ENCODE measurements at places on chromosomes 11 and 22.

GRCh38 chr22:43239956-43240355 lies 53.0 kb upstream of the TTLL12 start:
- no peak for DNase-seq

- no peak for DNase-seq
Measured at GRCh38 chr11:125448136-125448535, 47.9 kb downstream of the FEZ1 start.

DNA sequence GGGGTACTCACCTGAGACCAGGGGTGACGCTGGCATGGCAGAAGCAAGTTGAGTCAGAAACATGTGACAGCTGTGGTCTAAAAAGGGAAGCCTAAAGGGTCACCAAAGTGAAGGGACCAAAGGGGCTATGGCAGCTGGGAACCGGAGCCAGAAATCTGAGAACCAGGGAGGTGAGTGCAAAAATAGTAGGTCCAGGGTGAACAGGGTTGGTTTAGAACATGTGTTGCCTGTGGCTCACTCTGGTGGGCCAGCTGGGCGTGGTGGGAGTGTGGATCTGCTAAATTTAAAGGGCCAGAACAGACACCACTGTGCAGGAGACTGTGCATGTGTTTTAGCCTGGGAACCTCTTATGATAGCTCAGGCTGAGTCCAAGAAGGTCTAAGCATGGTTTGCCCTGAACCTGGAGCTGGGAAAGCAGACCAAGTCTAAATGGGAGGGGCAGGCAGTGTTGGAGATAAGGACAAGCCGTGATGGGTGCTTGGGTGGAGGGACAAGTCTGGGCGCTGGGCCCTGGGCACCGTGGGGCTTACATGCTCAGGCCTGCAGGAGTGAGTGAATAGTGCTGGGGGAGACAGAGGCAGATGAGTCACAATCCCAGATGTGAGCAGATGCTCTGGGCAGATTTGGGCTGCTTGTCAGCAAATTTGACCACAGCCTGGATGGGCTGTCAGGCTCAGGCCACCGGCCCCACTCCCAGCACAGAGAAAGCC lies 41.4 kb upstream of the ZBED5 start:
- DNase-seq: no peak

- peak; percentile 49 for DNase-seq
Measured at GRCh38 chr11:17991783-17992433, 20.9 kb downstream of the SERGEF start.

DNA sequence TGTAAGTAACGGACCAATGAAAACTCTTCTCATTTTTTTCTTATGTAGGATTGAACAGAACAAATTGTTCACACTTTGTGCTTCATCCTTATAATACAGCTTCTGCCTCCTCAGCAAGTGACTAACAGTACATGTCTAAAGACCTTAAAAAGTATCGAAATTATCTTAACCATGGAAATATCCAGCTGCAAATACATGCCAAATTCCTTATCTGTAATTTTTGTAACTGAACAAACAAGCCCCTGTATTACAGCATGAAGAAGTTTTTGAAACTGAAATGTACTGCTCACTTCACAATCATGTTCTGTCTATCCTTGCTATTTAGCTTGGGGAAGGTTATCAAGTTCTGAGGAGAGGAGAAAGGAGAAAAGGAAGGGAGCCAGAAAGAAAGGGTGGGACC lies 20.4 kb downstream of the WT1 start:
- DNase-seq: no peak

GRCh38 chr22:28594076-28594796 lies 85.4 kb downstream of the TTC28 start:
- DNase-seq: no peak

DNA sequence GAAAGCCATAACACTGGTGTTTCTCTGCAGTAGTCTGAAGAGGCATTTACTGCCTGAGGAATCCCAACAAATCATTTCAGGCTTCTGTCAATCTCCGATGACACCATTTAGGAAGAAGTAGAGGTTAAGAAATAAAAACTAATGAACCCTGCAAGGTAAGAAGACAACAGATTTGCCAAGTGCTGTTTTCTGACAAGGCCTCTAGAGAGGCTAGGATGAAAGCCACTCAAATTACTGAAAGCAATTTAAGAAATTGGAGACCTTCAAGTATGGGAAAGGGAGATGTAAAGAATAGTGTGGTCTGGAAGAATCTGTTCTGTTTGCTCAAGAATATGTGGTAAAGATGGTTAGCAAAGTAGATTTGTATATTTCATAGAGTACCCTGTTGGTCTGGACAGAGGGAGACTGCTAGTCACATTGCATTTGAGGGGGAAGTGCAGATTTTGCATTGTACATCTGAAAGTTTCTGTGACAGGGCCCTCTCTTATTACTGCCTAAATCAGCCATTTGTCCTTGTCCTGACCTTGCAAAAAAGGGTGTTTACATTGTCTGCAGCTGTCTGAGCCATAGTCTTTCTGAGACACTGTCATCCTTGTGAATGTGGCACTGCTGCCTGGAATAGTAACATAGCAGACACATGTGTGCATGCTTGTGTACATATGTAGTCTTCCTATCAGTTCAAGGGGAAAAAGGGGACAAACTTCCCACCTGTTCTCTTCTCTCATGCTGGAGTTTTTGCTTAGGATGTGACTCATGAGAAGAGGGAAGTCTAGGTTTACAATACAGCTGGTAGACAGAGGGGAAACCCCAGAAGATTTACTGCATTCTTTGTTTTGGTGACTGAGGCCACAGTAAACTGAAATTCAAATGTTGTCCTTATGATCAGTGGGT lies 640.2 kb upstream of the KIRREL3 start:
- DNase-seq: peak; percentile 10

DNA sequence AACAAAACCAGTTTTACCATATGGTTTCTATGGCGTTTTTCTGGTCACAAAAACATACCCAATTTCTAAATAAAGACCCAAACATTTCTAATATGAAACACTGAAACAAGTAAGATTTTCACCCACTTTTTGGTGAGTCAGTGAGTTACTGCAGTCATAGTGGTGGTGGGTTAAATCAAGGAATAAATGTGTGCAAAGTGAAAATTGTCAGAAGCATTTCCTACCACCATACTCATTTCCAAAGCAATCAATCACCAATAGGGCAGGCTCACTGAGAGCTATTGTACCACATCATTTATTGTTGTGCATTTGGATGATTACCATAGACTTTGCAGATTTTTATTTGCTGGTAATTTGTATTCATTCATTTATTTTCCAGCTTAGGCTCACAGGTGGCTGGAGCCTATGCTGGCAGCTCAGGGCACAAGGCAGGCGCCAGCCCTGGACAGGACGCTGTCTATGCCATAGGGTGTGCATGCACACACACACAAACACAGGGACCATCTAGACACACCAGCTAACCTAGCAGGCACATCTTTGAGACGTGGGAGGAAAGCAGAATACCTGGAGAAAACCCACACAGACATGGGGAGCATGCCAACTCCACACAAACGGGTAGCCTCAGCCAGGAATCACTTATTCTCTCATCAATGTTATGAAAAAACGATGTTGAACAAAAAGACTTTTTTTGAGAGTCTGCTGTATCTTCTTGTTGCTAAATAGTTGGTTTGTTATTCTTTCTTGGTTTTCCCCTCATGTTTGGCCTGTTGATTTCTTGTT lies 5.1 kb downstream of the FAM118B start:
- no peak for DNase-seq

DNA sequence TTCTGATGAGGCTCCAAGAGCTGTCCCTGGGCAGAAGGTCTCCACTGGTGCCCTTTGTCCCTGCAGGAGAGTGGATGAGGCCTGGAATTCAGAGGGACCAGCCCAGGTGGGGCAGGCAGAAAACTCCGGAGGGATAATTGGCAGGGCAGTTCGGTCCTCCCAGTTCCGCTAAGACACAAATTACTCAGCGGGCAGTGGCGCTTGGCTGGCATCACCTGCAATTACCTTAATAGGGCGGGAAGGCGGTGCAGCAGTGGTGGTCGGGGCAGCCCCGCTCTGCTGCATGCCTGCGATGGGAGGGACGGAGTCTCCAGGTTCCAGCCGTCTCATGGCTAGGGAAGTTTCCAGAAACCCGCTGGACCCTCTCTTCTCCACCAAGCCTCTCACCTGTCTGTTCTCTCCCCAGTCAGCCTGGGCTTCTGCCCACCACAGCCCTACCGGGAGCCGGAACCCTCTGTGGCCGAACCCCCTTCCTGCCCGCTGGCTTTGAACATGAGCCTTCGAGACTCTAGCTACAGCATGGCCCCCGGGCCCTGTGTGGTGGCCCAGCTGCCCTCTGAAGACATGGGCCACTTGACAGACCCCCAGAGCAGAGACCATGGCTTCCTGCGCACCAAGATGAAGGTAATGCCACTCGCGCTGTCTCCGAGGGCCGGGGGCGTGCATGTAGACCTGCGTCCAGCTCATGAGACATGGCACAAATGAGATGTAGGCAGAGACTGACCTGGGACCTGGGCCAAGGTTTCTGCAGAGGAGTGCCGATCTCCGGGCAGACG lies 7.0 kb downstream of the OVOL1 start:
- no peak for DNase-seq

- no peak for DNase-seq
Measured at GRCh38 chr11:19442554-19442910, 201.8 kb upstream of the E2F8 start.

DNA sequence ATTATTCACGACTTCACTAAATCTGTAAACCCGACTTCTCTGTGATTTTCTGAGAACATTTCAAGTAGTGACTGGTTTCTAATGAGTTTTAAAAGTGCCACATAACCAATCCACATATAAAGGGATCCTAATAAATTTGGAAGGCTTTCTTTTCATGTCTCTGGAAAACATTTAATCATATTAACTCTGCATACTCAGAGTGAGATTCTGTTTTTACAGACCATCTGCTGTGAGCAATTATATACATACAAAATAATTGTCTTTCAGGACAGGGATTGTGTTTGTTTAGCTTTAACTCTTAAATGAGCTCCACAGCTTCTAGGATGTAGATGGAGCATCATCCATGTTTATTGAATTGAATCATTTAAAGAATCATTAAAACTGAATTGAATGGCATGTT lies 65.1 kb downstream of the PRMT3 start:
- DNase-seq: no peak

GRCh38 chr11:121123496-121124069 lies 22.5 kb downstream of the TECTA start:
- DNase-seq: no peak

GRCh38 chr22:47067321-47067890 lies 305.0 kb downstream of the TBC1D22A start:
- no peak for DNase-seq

- DNase-seq: no peak
Measured at GRCh38 chr11:57260937-57261783, 24.1 kb upstream of the APLNR start.

DNA sequence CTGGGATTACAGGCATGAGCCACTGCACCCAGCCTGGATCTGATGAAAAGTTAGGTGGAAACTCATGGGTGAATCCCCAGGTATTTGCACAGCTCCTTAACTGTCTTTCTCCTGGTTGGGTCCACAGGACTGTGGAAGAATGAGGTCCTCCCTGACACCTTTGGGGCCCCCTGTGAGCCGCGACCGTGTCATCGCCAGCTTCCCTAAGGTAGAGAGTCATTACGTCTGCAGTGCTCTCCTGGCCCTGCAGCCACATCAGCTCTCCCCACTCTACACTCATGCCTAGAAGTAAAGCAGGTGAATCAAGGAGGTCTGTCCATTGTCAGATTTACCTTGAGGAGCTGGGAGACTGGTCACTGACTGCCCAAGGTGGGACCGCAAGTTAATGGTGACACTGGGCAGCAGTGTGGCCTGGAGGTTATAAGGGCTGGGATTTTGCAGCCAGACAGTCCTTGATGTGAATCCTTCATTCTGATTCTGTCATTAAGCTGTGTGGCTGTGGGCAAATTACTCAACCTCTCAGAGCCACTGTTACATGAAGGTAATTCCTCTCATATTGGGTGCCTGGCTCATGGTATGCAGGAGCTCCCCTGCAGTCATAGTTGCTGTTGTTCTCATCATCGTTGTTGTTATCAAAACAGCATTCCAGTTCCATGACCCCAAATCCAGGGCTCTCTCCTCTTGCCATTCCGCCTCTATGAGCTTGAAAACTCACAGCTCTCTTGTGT lies 1.4 kb downstream of the RAB36 start:
- no peak for DNase-seq

- no peak for DNase-seq
Measured at GRCh38 chr22:48823941-48824340, 1003.7 kb downstream of the BRD1 start.

DNA sequence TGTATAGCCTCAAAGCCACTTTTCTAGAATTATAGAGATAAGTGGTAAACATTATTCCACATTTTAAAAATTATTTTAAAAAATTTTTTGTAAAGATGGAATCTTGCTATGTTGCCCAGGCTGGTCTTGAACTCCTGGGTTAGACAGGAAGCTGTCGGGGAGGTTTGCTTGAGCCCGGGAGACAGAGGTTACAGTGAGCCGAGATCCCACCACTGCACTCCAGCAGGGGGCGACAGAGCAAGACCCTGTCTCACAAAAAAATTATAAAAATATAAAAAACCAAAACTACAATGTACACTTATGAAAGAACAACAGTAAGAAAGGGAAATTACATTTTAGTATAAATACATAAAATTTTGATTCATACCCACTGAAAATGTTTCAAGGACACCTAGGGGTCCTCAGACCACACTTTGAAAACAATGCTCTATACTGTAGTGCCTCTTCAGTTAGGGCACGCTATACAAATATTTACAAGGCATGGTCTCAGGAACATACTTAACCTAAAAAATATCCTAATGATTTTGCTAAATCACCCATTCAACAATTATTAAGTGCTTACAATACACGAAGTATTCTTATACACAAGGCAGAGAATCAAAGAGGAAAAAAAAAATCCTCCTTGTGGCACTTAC lies 111.2 kb downstream of the MRTFA start:
- no peak for DNase-seq
